Anterior cingulate cortex (tissue), 58 donors: ENCODE measurements at places on chromosomes 3 and 15.

DNA sequence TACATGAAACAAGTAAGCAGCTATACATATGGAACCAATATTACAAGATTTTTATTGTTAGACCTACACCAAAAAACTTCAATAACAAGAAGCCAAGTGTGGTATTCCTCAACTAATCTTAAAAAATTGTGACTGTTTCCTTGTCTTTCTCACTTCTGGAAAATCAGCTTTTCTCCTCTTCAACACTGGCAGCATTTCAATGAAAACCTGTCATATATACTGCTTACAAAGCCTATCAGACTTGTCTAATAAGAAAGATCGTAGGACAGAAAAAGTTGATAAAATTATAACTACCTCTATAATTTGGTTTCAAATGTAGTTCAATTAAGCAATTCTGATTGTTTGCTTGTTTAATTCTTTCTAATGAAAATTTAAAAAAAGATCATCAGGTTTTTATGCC lies 55.1 kb downstream of the CBLB start:
- no peak for DNase-seq

- no peak for DNase-seq
Measured at GRCh38 chr15:70722266-70723121, 40.9 kb downstream of the UACA start.

- DNase-seq: no peak
Measured at GRCh38 chr3:119790369-119790768, 8.5 kb downstream of the NR1I2 start.

GRCh38 chr3:189464799-189465198 lies 166.4 kb upstream of the TP63 start:
- no peak for DNase-seq

- DNase-seq: no peak
Measured at GRCh38 chr3:11379238-11379823, 107.1 kb downstream of the ATG7 start.

- DNase-seq: no peak
Measured at GRCh38 chr3:39849992-39850715, 40.7 kb downstream of the MYRIP start.

DNA sequence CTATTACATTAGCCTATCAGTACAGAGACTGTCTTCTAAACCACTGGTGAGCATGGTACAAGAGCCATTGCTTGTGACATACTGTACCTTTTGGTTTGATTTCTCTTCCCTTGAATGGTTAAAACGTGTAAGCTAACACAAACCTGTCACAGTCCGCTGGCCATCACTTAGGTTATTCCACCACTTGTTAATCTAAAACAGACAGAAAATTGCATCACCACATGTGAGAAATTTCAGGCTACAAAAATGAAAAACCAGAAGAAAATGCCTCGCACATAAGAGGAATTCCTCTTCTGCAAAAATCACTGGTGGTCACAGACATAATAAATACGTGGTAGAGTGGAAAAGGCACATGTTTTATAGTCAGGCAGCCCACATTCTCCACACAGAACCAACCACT lies 22.1 kb downstream of the PARL start:
- DNase-seq: no peak

GRCh38 chr3:30495172-30496065 lies 111.0 kb upstream of the TGFBR2 start:
- no peak for DNase-seq

GRCh38 chr15:85961821-85962220 lies 117.8 kb upstream of the AGBL1 start:
- DNase-seq: no peak

GRCh38 chr15:63826528-63826927 lies 7.2 kb downstream of the HERC1 start:
- no peak for DNase-seq

- DNase-seq: no peak
Measured at GRCh38 chr15:75712668-75713337, at the start of gene CSPG4. Gene CSPG4, minus strand, starts transcription at chr15:75712848. Its CDS starts 93 bp downstream, at chr15:75712755.

DNA sequence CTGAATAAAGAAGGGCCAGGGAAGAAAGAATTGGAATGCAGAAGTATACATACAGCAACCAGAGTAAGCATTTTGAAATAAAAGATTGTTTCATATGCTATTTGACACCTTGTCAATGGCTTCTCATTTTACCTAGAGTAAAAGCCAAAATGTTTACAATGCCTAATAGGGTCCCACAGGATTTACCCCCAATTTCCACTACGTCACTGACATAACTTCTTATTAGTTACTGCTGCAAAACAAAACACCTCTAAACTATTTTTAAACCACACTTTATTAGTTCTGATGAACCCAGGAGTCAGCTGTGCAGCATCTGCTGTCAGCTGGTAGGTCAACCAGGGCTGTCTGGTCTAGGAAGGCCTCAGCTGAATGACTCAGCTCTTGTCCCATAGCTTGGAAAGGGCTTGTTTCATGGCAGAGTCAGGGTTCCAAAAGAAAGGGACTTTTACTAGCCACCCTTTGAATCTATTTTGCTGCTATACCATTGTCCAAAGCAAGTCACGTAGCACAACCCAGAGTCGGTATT lies 945.1 kb downstream of the EPHA3 start:
- no peak for DNase-seq

GRCh38 chr3:14563946-14564539 lies 23.9 kb upstream of the GRIP2 start:
- no peak for DNase-seq

- no peak for DNase-seq
Measured at GRCh38 chr3:136644212-136644611, 108.0 kb downstream of the STAG1 start.
